ENCODE measurements at places on chromosomes 1 and 21. TPM values are rescaled to one million over a fixed set of nuclear protein-coding genes. Genes with fewer than 3 reads are reported as not detected.

The TMEM59 gene
- 187 TPM for total RNA-seq

The DMRTA2 gene
- not detected for total RNA-seq

The CLDN14 gene
- total RNA-seq, result 1.3 TPM

The RASAL2 gene
- 40.5 TPM for total RNA-seq

The TAS1R1 gene
- not detected for total RNA-seq

The PLA2G2C gene
- not detected for total RNA-seq

The FNDC10 gene
- total RNA-seq, result 1.4 TPM

The KCNK1 gene
- total RNA-seq, result 6.5 TPM

The OPRD1 gene
- total RNA-seq, result not detected

The SH2D2A gene
- 2.9 TPM for total RNA-seq

The PCAT6 gene
- not detected for total RNA-seq

GRCh38 chr21:43755820-43756594, 20.1 kb downstream of the CSTB start:
- no peak for DNase-seq

- no peak for DNase-seq
Observed at GRCh38 chr1:232627645-232628334, 2.1 kb downstream of the SIPA1L2 start.

DNA sequence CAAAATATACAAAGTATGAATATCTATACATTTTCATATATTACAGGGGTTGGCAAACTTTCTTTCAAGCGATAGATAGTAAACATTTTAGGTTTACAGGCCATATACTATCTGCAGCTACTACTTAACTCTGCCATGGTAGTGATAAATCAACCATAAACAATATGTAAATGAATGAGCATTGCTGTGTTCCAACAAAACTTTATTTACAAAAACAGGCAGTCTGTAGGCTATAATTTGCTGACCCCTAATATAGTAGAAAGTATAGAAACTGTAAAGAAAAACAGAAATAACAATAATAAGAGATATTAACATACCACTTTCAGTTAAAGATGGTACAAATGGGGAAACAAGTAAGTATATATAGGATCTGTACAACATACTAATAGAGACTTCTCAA, 58.1 kb downstream of the COLGALT2 start:
- no peak for DNase-seq

- no peak for DNase-seq
Observed at GRCh38 chr1:223760833-223761232, 48.5 kb downstream of the CAPN2 start.

DNA sequence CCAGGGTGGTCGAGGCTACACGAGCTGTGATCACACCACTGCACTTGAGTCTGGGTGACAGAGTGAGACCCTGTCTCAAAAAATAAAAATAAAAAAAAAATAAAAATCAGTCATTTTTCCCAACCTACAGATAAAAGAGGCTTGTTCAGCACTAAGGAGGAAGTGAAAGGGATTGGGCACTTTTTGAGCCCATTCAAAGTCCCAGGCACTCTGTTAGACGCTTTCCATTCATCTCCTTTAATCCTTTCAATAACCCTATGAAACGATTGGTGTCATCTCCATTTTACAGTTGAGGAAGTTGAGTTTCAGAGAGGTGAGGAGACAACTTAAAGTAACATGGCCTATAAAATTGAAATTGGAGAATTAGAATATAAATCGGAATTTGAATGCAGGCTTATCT, 10.4 kb upstream of the AGO4 start:
- DNase-seq, result no peak

DNA sequence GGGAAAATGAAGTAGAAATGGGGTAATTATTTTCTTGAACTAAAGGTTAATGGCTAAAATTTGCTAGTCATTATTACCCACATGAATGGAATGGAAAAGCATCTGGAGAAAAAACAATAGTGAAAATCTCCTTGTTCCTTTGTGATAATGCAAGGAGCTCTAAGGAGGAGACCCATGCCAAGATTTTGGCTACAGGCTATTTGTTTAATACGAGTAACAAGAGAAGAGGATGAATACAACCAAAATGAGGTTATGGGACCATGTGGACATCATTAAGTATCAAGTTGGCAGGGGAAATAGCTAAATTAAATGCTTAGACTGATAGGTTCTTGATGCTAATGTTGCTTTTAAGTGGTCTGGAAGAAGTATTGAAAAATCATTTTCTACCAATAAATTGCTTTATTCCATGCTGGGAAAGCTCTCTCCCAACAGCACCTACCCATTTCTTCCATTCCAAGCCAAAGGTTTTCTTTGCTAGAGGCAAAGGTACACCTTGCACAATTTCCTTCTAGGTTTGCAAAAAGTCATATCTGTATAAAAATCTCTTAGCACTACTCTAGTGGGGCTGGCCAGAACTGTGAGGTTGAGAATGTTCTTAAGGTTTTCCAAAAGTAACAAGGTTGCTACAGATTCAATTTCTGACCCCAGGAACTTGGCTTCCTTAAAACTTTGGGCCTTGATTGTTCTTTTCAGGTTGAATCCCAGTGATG, 100.2 kb downstream of the SMYD2 start:
- no peak for DNase-seq

DNA sequence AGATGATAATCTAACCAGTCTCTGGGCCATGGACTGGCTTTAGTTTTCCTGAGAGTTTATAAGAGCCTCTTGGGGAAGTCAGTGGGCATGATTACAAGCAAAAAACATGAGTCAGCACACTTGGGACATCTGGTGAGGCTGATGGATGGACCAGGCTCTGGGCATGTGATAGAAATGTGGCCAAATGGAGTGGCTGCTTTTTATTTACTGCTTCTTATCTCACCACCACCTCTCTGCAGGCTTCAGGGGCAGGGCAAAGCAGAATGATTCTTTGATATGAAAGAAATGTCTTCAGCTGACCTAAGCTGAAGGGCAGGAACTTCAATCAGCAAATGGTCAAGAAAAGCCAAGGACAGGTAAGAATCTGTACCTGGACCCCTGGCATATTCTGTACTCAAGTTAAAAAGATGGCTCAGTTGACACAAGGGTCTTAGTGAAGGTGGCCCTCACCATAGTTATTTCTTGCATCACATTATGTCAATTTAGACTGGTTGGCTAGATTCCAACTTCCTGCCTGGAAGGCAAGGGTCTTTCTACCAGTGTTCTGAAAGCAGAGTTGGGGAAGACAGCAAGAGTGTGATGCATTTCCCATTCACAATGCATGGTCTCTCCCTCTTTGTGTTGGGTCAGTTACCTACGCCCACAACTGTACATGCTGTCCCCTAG, 162.8 kb downstream of the FASLG start:
- DNase-seq, result no peak

DNA sequence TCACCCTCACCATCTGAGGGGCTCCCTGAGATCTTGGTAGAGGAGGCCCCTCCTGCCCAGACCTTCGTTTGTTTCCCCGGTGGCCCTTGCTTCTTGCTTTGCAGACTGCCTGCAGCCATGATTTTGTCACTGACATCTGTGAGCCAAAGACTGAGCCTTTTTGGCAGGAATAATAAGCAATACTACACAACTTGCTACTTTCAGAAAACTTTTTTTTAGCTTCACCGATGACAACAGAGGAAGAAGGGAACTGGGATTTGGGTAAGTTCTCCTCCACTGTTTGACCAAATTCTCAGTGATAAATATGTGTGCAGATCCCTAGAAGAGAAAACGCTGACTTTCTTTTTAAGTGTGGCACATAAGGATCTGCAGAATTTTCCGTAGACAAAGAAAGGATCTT, 11.7 kb upstream of the CD101 start:
- DNase-seq, result no peak

DNA sequence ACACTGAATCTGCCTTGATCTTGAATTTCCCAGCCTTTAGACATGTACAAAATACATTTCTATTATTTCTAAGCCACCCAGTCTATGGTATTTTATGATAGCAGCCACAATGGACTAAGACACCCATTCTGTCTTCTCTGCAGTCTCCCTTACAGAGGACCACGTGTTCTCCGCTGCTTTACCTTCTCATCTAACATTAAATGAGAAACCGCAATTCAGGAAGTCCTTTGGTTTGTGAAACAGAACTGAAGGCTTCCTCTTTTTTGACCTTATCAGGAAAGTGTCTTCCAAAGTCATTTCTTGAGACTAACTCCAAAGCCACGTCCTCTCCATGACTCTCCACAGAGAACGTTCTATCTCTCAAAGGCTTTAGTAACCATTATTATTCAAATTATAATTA, 560.1 kb downstream of the OMA1 start:
- no peak for DNase-seq

GRCh38 chr1:50942334-50942733, 17.7 kb downstream of the FAF1 start:
- DNase-seq, result no peak

DNA sequence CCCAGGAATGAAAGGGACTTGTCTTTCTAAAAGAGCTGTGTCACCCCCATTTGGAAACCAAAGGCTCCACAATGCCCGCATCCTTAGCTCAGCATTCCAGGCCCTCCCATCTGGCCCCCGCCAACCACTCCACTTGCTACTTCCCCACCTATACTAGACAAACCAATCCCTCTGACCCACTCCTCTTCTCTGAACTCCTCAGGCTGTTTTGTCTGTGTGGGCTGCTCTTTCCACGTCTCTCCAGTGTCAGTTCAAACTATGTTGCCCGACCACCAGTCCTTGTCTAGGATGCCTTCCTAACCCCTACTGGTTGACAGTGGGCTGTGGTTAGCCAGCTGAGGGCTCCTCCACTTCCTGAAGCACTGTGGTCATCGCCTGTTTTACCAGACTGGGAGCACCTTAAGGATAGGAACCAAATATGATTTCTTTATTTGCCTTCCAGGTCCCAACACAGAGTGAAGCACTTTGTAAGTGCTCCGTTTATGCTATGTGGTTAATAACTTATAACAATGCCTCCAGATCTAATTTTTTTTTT, 8.1 kb upstream of the COA7 start:
- DNase-seq, result no peak

GRCh38 chr1:59716832-59717231, 97.9 kb upstream of the HOOK1 start:
- no peak for DNase-seq

- DNase-seq, result no peak
Observed at GRCh38 chr1:230012741-230013140, 54.3 kb upstream of the GALNT2 start.

DNA sequence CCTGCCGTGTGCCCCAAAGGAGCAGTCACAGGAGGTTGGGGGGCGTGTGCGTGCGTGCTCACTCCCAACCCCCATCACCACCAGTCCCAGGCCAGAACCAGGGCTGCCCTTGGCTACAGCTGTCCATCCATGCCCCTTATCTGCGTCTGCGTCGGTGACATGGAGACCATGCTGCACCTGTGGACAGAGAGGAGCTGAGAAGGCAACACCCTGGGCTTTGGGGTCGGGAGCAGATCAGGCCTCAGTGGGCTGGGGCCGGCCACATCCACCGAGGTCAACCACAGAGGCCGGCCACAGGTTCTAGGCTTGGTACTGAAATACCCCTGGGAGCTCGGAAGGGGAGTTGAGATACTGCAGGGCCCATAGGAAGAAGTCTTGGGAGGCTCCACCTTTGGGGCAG, 23.5 kb downstream of the COL6A1 start:
- DNase-seq, result no peak

DNA sequence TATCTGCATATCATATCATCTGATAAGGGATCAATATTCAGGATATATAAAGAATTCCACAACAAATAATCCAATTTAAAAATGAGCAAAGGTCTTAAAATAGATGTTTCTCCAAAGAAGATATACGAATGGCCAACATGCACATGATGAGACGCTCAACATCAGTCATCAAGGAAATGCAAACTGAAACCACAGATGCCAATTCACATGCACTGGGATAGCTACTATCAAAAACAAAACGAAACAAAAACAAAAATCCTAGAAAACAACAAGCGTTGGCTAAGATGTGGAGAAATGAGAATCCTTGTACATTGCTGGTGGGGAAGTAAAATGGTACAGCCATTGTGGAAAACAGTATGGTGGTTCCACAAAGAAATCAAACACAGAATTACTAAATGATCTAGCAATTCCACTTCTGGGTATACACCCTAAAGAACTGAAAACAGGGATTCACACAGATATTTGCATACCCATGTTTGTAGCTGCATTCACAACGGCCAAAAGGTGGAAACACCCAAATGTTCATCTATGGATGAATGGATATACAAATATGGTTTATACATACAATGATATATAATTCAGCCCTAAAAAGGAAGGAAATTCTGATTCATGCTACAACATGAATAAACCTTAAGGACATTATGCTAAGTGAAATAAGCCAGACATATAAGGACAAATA, 79.4 kb downstream of the PCSK9 start:
- no peak for DNase-seq

GRCh38 chr1:248618878-248619277, 16.0 kb downstream of the OR2T11 start:
- peak; percentile 24 for DNase-seq

DNA sequence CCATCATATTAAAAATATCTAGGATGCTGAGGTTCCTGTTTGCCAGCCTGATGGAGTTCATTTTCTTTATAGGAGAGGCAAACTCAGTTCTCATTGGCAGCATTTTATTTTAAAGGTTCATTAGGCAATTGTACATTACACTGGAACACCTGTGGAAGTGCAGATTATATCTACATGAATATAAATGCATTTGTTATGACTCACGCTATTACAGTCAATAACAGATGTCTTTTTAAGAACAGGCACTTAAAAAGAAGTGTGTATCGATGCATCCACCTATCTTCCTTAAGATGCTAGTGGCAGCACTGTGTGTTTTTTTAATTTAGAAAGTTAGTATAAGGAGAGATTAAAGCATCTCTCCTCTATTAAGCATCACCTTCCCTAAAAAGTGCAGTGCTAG, 276.5 kb downstream of the PRDM2 start:
- DNase-seq, result no peak

DNA sequence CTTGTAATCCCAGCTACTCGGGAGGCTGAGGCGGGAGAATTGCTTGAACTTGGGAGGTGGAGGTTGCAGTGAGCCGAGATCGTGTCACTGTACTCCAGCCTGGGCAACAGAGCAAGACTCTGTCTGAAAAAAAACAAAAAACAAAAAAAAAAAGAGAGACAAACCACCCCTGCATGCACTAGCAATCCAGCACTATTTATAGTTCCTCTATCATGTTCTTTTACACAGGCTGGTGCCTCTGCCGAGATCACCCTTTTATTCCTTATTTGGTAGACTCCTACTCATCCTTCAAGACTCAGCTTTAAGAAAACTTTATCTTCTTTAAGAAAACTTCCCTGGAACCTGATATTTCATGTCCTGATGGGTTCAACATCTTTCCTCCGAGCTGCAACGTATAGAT, 10.8 kb downstream of the FMO5 start:
- DNase-seq, result no peak

- no peak for DNase-seq
Observed at GRCh38 chr1:227944931-227945890, 2.5 kb downstream of the WNT9A start.

DNA sequence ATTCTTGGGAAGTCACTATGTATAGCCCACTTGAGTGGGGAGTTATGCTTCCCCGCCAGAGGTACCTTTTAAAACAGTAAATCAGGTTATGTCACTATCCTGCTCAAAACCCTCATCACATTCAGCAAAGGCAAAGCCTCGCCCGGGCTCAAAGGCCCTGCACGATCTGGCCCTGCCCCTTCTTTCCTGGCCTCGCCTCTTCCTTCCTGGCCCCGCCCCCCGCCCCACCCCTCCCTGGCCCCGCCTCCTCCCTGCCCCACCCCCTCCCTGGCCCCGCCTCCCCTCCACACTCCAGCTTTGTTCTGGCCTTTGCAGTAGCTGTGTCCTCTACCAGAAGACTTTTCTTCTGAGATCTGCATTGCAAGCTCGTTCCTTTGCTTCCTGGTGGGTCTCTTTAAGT, 6.6 kb downstream of the LDLRAD2 start:
- DNase-seq, result no peak

GRCh38 chr1:77371396-77371795, 89.6 kb downstream of the AK5 start:
- no peak for DNase-seq

- no peak for DNase-seq
Observed at GRCh38 chr1:109136766-109137165, 22.9 kb downstream of the ELAPOR1 start.

Data from tibial nerve (tissue), 4 donors.